ENCODE measurements at places on chromosomes 12 and 14. TPM values are rescaled to one million over a fixed set of nuclear protein-coding genes. Genes with fewer than 3 reads are reported as not detected.

DNA sequence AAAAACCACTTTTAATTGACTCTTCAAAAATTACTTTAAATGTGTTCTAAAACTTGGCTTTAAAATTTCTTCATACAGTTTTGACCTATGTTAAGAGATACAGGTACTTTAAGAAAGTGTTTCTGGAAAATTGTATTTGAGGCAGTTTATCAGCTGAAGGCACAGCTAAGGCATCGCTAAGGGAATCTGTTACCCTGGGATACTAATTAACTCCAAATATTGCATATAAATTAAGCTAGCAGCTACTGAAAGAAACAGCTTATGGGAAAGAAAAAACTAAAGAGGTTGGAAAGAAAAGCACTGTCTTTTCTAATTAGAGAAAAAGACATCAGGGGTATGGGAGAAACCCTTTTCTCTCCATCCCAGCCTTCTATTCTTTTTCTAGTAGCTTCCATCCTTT is 134.1 kb upstream of the SLC35F4 start:
- H3K36me3 ChIP-seq, result peaks cover 5% of the 10 kb centered on the region
- H3K27ac ChIP-seq, result no peak overlapping the region
- H3K27me3 ChIP-seq, result no peaks in the 10 kb centered on the region
- peaks cover 4% of the 10 kb centered on the region for H3K4me1 ChIP-seq
- DNase-seq, result no peak

DNA sequence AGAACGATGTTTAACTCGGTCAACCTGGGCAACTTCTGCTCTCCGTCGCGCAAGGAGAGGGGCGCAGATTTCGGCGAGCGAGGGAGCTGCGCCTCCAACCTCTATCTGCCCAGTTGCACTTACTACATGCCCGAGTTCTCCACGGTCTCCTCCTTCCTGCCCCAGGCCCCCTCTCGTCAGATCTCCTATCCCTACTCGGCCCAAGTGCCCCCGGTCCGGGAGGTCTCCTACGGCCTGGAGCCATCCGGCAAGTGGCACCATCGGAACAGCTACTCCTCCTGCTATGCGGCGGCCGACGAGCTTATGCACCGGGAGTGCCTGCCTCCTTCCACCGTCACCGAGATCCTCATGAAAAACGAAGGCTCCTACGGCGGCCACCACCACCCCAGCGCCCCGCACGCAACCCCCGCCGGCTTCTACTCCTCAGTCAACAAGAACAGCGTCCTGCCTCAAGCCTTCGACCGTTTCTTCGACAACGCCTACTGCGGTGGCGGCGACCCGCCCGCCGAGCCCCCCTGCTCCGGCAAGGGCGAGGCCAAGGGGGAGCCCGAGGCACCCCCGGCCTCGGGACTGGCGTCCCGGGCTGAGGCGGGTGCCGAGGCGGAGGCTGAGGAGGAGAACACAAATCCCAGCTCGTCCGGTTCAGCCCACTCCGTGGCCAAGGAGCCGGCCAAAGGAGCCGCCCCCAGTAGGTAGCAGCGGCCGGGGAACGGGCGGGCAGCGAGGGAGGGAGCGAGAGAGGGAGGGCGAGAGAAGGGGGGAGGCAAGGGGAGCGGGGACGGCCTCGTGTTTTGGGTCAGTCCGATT is 513 bp downstream of the HOXC11 start:
- no peak overlapping the region for H3K27ac ChIP-seq
- no peak overlapping the region for H3K4me3 ChIP-seq
- H3K36me3 ChIP-seq, result no peaks in the 10 kb centered on the region

GRCh38 chr12:79453820-79454219 is 236.9 kb downstream of the PAWR start:
- H3K4me1 ChIP-seq, result no peaks in the 10 kb centered on the region
- DNase-seq, result no peak
- H3K4me3 ChIP-seq, result no peak overlapping the region
- no peak overlapping the region for H3K27ac ChIP-seq
- no peaks in the 10 kb centered on the region for H3K27me3 ChIP-seq

- peaks cover 75% of the 10 kb centered on the region for H3K36me3 ChIP-seq
- no peaks in the 10 kb centered on the region for H3K27me3 ChIP-seq
- no peak overlapping the region for H3K27ac ChIP-seq
- H3K4me3 ChIP-seq, result no peak overlapping the region
Observed at GRCh38 chr12:115998119-115998633, 279.3 kb downstream of the MED13L start.

DNA sequence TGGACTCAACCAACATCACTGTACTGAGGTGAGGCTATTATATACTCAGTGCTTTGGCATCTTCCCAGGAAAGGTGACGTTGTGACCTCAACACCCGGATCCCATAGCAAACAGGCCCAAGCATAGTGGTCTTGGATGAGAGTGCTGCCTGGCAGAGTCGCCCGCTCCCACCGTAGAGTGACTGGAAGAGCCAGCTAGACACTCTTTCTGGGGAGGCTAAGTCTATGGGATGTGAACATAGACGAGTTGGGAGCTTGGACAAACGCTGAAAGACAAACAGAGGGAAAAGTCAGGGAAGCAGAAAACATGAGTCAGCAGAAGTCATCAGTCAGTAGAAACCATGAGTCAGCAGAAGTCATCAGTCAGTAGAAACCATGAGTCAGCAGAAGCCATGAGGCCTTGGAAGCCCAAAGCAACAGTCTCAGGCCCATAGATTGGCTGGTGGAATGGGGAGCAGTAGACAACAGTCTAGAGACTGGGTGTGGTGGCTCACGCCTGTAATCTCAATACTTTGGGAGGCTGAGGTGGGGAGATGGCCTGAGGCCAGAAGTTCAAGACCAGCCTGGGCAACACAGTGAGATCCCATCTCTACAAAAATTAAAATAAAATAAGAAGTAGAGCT is 66.4 kb upstream of the MAP1LC3B2 start:
- H3K4me3 ChIP-seq, result no peak overlapping the region
- H3K36me3 ChIP-seq, result no peaks in the 10 kb centered on the region

GRCh38 chr14:89502966-89503365 is 85.9 kb upstream of the FOXN3 start:
- no peak overlapping the region for H3K4me3 ChIP-seq
- H3K36me3 ChIP-seq, result no peaks in the 10 kb centered on the region
- no peak overlapping the region for H3K27ac ChIP-seq
- no peaks in the 10 kb centered on the region for H3K4me1 ChIP-seq
- no peaks in the 10 kb centered on the region for H3K27me3 ChIP-seq

GRCh38 chr12:116592731-116593130 is 33.5 kb downstream of the MAP1LC3B2 start:
- peaks cover 7% of the 10 kb centered on the region for H3K4me1 ChIP-seq
- no peak for DNase-seq
- H3K27ac ChIP-seq, result no peak overlapping the region
- H3K36me3 ChIP-seq, result no peaks in the 10 kb centered on the region

- H3K36me3 ChIP-seq, result no peaks in the 10 kb centered on the region
- H3K4me3 ChIP-seq, result no peak overlapping the region
- DNase-seq, result no peak
- no peaks in the 10 kb centered on the region for H3K27me3 ChIP-seq
- H3K27ac ChIP-seq, result no peak overlapping the region
Observed at GRCh38 chr14:54048311-54048710, 91.7 kb upstream of the BMP4 start.

- no peak overlapping the region for H3K4me3 ChIP-seq
- no peaks in the 10 kb centered on the region for H3K27me3 ChIP-seq
- no peaks in the 10 kb centered on the region for H3K4me1 ChIP-seq
Observed at GRCh38 chr14:64025479-64025878, 172.7 kb downstream of the SYNE2 start.

- no peak overlapping the region for H3K4me3 ChIP-seq
- H3K4me1 ChIP-seq, result peaks cover 57% of the 10 kb centered on the region
- H3K27me3 ChIP-seq, result no peaks in the 10 kb centered on the region
- peaks cover 7% of the 10 kb centered on the region for H3K36me3 ChIP-seq
Observed at GRCh38 chr12:55827806-55828205, 1.6 kb downstream of the DNAJC14 start.

DNA sequence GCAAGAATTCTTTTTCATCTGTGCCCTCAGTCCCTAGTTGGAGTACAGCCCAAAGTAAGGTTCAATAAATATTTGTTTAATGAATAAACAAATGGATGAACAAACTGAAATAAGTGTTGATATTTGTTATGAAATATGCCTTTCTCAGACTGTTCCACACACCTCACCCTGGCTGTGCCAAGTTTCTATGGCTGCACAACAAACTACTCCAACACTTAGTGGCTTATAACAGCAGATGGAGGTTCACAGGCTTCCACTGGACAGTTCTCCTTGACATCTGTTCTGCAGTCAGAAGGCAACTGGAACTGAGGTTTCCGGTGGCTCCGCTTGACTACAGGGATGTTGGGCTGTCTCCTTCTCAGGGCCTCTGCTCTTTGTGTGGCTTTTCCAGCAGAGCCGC is 197.1 kb downstream of the RGS6 start:
- H3K4me3 ChIP-seq, result no peak overlapping the region
- DNase-seq, result no peak
- no peak overlapping the region for H3K27ac ChIP-seq
- H3K4me1 ChIP-seq, result no peaks in the 10 kb centered on the region
- no peaks in the 10 kb centered on the region for H3K27me3 ChIP-seq

DNA sequence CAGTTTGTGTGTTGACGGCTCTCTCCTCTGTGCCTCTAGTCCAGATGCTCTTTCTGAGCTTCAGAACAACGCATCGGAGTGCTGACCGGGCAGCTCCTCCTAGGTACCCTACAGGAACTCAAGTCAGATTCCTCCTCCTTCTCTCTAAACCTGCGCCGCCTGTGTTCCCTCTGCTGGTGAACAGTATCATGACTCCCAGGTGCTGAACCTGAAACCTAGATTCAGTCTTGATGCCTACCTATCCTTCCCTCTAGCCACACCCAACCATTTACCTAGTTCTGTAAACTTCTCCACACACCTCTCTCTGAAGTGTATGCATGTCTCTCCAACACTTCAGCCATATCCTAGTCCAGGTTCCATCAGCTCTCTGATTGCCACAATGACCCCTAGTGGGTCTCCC is 112.7 kb downstream of the EFCAB11 start:
- H3K27me3 ChIP-seq, result no peaks in the 10 kb centered on the region
- H3K4me1 ChIP-seq, result no peaks in the 10 kb centered on the region
- no peak overlapping the region for H3K27ac ChIP-seq
- no peaks in the 10 kb centered on the region for H3K36me3 ChIP-seq

DNA sequence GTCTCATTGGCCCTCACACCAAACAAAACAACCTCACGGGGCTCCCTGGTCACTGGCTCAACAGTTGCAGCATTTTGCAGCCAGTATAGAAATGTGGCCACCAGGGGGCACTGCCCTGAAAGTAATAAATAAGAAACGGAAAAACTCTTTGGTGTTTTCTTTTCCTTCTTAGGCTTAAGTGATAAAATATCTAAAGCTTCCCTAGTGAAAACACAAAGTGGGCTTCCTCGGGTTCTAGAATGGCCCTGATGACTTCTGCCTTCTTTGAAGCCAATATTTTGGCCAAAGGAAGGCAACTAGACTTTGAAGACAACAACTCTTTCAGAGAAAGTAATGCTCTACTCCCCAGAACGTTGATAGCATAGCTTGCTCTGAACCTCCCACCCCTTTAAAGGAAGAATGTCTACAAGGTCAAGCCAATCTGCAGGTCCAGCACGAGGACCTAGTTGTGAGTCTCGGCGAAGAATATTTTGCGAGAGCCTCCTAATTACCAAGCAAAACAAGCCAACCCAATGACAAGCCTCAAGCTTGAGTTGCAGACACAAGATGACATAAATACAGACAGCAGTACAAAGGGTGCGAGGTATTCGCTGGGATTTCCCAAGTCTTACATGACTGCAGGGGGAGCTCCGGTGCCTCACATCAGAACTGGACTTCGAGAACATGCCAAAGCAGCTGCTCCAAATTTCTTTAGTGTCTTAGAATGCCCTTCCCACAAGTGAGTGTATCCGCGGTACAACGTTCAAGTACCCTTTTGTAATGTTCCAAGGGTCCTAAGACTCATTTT is 2.6 kb downstream of the ITPK1 start:
- peak; percentile 76 for DNase-seq
- H3K27me3 ChIP-seq, result no peaks in the 10 kb centered on the region
- peak overlapping the region; percentile 67 for H3K4me3 ChIP-seq

DNA sequence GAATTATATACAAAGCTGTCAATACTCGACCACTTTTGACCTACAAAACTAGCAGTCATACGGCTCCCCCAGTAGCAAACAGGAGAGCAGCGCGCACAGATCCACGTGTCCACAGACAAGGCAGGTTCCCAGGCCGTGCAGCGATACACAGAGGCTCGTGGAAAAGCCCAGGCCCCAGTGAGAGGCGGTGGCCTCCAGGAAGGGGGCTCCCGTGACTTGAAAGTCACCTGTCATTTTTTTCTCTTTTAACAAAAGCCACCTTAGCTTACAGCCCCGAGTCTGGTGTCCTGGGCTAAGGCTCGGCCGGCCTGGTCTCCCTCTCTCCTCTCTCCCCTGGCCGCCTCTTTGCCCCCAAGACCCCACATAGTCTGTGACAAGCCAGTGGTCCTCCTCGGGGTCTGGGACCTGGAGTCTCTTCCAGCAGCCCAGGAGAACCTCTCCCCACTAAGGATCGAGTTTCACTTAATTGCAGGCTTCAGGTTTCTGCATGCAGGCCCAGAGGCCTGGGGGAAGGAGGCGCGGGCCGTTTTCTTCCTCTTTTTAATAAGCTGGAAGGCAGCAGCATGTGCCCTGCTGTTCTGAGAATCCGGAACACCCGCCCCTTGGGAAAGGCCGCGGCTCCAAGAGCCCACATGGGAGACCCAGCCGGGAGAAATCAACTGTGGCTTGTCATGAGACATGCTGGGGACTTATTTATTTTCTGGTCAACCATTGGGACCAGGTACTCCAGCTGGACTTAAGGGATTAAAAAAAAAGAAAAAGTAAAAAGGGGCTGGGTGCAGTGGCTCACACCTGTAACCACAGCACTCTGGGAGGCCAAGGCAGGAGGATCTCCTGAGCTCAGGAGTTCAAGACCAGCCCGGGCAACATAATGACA is 15.9 kb downstream of the NCOR2 start:
- H3K36me3 ChIP-seq, result no peaks in the 10 kb centered on the region
- no peaks in the 10 kb centered on the region for H3K27me3 ChIP-seq
- H3K4me3 ChIP-seq, result no peak overlapping the region
- peaks cover 39% of the 10 kb centered on the region for H3K4me1 ChIP-seq
- peak; percentile 79 for DNase-seq
- peak overlapping the region; percentile 24 for H3K27ac ChIP-seq

GRCh38 chr12:78792052-78792698 is 72.4 kb upstream of the SYT1 start:
- no peak overlapping the region for H3K27ac ChIP-seq
- no peaks in the 10 kb centered on the region for H3K27me3 ChIP-seq
- DNase-seq, result no peak
- H3K36me3 ChIP-seq, result no peaks in the 10 kb centered on the region

DNA sequence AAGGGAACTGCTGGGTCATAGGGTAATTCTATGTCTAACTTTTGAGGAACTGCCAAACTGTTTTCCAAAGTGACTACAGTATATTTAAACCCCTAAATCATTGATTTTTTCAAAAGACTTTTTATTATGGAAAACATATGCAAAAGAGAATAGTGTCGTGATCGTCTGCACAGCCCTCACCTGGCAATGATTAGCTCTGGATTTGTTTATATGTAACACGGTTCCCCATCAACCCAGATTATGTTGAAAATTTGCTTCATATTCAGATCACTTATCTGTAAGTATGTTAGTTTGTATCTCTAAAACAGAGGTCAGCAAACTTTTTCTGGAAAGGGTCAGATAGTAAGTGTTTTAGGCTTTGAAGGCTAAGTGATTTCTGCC is 52.7 kb downstream of the CCDC92 start:
- DNase-seq, result no peak
- no peak overlapping the region for H3K27ac ChIP-seq
- no peaks in the 10 kb centered on the region for H3K27me3 ChIP-seq
- H3K4me1 ChIP-seq, result no peaks in the 10 kb centered on the region

- no peak overlapping the region for H3K27ac ChIP-seq
- H3K4me3 ChIP-seq, result no peak overlapping the region
- H3K4me1 ChIP-seq, result no peaks in the 10 kb centered on the region
- no peaks in the 10 kb centered on the region for H3K36me3 ChIP-seq
Observed at GRCh38 chr14:84826294-84826693, 703.6 kb upstream of the FLRT2 start.

LRRC23 gene
- 15.3 TPM for polyA plus RNA-seq

OTOGL gene
- polyA plus RNA-seq, result 0.11 TPM

PSMB5 gene
- 233 TPM for polyA plus RNA-seq

B3GNT4 gene
- 0.11 TPM for polyA plus RNA-seq

PTPN6 gene
- 6.6 TPM for polyA plus RNA-seq

NUAK1 gene
- polyA plus RNA-seq, result 21.5 TPM

RACGAP1 gene
- 5.8 TPM for polyA plus RNA-seq

Measured in heart left ventricle (tissue), 16 donors.